ENCODE measurements at places on chromosomes 7 and 10.

DNA sequence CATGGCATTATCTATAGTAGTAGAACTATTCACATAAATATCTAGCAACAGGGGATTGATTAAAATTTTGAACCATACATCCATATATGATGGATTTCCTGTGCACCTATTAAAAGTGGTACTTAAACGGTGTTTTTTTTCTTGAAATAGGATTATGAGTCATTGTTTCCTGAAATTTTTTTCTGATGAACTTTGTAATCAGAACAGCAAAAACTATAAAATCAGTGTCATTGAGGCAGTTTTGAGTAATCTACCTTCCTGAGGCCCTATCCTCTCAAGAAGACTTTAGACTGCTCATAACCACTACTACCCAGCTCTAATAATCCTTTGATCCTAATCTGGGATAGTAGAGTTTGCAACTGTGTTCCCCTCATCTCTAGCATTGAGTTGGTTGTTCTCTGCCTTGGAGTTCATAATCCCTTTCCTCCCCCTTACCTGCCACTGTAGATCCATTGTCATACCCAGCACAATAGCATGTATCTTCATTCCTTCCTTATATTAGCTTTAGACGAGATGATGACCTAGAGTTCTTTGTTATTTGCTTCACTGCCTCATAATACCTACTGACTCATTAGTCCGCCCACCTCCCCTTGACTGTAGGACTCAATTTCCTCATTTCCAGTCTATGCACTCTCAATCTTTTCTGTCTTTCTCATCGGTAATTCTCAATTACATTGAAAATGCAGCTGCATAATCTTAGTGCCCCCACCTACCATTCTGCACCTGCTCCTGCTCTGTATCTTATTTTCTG, 133.4 kb downstream of the LRRC4 start:
- DNase-seq, result no peak

DNA sequence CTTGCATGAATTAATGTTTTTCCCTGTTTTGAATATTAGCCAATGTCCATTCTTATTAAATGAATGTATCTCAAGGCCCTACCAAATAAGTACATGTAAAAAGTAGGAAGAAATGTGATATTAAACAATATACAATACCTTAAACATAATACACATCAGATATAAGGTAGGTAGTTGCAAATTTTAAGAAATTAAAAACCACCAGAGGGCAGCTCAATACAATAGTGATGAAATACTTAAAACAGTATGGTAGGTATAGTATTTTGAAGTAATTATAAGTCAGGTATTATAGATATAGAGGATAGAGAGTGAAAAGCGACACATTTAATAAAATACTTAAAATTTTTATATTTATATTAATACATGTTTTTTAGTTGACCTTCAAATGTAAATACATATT, 43.6 kb upstream of the CDK14 start:
- no peak for DNase-seq

GRCh38 chr10:30384701-30385201, 35.7 kb upstream of the MTPAP start:
- no peak for DNase-seq

GRCh38 chr7:91694351-91694841, 186.1 kb downstream of the MTERF1 start:
- no peak for DNase-seq

DNA sequence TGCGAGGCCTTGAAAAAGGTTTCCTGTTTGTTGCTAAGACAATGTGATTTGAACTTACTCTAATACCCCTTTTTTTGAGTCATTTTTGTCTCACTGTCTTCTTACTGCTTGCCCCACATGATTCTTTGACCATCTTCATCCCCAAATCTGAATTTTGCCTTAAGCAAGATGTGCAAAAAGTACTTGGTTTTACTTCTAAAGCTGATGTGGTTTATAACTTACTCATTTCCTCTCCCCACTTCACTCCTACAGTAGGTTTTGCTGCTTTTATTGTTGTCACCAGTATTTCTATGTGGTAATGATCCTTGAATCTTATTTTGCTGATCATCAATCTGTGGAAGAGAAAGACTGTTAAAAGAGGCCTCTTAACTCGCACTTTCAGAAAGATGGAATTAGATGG, 396.4 kb downstream of the SDK1 start:
- no peak for DNase-seq

DNA sequence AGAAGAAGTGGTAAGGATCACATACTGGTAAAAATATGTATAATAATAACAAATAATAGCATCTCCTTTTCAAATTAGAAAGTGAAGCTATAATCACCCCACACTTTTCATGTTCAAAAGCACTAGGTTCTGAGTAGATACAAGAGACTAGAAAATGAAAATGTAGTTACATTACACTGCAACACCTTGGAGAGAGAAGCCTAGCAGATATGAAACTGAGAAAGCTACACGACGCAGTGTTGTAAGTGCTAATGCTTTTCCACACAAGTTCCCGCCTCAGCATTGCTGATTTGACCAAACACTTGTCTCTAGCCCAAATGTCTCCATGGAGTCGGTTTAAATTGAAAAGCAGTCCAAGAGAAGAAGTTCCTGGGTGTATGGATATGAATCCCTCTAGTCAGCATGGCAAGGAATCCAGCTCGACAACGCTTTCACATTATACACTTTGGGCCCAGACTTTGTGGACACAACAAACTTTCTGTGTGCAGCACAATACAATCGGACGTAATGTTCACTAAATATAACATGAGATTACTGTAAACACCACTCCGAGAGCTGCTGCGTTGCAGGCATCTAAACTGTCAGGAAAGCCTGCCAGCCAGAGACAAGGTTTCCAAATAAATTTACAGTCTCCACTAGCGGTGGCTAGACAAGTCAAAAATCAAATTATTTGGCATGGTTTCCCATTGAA, 1.7 kb downstream of the PDE1C start:
- DNase-seq, result no peak

- DNase-seq, result no peak
These were observed 5.3 kb downstream of the FAM20C start for GRCh38 chr7:197413-198335.

DNA sequence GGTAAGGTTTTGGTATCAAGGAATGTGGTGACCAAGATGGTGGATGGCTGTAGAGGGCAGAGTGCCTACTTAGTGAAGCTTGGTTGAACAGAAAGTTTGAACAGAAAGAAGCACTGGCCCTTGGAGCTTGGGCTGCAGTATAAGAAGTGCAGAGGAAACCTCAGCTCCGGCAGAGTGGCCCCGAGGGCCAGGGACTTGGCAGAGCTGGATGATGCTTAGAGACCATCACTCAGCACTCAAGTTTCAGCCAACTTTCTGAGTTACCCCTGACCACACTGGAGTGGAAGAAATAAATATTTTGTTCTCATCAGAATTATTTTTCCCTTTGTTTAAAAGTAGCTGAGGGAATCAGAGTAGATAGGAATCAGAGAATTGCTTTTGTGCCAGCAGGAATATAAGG, 336.7 kb downstream of the C7orf25 start:
- DNase-seq, result no peak

DNA sequence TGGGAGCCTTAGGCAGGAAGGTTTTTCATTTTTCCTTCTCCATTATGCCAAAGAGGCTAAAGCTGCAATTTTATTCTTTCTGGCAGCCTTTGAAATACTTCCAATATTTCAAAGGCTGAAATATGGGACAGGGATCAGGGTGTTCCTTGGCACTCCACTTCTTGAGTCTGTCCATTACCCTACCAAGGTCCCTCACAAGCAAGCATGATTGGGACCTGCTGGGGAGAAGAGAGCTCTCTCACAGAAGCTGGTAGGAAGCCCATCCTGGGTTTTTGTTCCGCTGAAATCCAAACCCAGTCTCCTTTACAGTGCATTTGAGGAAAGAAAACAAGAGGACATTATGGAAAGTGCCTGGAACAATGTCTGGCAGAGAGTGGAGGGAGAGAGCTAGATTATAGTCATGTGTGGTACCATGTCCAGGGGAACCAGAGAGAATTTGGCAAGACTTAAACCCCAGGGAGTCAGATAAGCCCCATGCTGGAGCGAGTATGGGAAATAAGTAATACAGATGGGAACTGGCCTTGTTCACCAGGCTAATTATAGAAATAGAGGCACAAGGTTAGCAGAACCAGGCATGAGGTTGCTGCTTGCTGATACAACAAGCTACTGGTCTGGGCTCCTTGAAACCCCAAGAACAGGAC, 104.7 kb downstream of the LSM5 start:
- no peak for DNase-seq

DNA sequence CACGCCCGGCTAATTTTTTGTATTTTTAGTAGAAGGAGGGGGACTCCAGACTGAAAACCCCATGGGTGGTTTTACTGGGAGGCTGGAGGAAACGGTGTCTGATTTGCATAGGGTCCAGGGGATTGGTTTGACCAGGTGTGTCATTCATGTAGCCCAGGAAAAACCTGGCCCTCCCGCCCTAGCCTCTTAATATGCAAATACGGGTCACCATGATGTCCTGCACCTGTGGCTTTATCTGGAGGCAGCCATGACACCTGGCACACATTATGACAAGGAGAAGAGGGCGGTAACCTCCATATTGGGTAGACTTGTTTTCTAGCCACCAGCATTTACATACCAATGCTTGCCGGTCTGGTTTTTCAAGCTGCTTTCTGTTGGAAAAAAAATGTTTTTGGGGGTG, 68.0 kb downstream of the TRIL start:
- no peak for DNase-seq

DNA sequence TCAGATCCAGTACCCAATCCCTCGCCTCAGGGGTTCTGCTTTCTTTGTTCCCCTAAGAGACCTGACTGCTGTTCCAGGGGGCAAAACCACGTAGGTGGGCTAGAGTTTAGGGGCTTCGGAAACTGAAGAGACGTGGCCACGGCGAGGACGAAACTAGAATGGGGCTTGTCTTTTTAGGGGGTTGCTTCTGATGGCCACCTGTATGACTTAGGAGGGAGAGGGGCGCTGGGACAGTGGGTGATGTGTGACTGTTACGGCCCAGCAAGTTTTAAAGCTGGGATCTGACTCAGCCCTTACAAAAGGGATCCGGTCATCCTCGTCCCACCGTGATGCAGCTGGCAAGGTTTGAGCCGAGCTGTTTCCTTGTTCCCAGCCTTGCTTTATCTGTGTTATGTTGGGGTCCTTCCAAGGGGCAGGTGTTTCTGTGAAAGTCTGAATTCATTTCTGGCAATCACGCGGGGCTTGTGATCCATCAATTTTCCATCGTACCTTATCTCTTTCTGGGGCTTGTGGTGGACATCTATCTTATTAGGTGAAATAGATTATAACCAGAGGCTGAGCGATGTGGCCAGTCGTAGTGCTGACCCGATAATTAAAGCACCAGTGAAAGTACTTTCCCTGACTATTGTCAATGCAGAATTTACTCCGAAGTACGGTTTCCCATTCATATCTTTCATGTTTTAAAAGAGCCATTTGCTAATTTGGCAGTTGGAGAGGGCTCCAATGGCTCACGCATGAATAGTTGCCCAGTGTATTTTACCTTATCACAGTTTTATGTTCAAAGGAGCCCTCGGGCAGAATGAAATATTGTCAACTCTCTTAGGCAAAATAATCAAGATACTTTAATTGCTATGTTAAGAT, 830 bp downstream of the MET start:
- DNase-seq, result no peak

DNA sequence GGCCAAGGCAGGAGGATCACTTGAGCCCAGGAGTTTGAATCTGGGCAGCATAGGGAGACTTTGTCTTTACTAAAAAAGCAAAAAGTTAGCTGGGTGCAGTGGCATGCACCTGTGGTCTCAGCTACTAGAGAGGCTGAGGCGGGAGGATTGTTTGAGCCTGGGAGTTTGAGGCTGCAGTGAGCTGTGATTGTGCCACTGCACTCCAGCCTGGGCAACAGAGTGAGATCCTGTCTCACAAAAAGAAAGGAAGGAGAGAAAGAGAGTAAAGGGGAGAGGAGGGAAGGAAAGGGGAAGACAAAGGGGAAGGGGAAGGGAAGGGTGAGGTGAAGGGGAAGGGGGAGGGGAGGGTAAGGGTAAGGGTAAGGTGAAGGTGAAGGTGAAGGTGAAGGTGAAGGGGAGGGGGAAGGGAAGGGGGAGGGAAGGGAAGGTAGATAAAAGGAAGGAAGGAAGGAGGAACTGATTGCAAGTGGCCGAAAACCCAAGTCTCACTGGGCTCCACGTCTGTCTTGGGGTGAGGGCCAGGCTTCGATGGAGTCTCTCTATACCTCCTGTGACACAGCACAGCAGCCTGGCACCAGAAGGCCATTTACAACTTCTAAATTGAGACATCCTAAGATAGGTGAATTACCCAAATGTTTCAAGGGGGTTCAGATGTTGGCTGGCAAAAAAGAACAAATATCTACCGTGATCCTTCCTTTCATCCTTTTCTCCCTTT, 4.0 kb upstream of the KLRG2 start:
- no peak for DNase-seq

- DNase-seq, result no peak
These were observed 179.3 kb downstream of the ABCA13 start for GRCh38 chr7:48350515-48350914.

DNA sequence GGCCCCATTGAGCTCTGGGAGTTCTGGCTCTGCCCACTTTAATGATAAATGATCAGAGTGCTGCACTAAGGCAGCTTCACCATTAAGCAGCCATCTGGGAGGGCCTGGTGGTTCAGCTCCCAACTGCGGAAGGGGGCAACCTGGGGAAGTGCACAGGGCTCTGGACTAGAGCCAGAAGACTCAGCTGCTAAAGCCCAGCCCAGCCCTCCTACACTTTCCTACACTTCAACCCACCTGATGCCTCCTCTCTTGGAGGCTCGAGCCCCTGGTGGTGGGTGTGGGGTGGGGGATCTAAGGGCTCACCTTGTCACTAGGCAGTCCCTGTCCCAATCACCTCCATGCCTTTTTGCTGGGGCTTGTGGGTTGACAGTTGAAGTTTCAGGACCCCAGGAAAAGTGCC, 60.6 kb upstream of the ANTXRL start:
- DNase-seq, result no peak

- no peak for DNase-seq
These were observed 10.3 kb downstream of the TECPR1 start for GRCh38 chr7:98241674-98242241.

GRCh38 chr10:126701526-126701925, 31.0 kb upstream of the C10orf90 start:
- DNase-seq, result no peak

- DNase-seq, result no peak
These were observed 91.6 kb downstream of the ELMO1 start for GRCh38 chr7:37356911-37357636.

GRCh38 chr7:41501466-41501865, 201.4 kb downstream of the INHBA start:
- no peak for DNase-seq

GRCh38 chr7:82631998-82632397, 188.4 kb upstream of the CACNA2D1 start:
- DNase-seq, result no peak

- DNase-seq, result no peak
These were observed 262.2 kb upstream of the NFE2L3 start for GRCh38 chr7:25889765-25890164.

DNA sequence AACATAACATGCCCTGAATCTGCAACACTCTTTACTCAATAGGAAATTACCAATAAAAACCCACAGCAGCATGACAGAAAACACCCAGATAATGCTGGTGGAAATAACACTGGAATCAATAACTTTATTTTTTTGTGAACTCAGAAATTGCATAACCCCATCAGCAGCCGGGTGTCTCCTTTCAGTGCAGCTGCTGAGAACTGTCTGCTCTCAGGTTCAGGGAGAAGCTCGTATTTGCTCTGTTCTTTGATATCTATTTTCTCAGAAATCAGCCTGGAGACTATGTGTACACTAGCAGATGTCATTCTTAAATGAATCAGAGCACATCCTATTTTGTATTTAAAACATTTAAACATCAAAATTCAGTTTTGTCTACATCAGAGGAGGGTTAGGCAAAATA, 506.0 kb downstream of the POM121L12 start:
- no peak for DNase-seq

All from AG09319 (cell line).